Effector memory CD4-positive, alpha-beta T cell (primary cell): ENCODE measurements at places on chromosomes 7 and 10.
A peak's percentile ranks its signal among the peaks of the same experiment; 100 is the strongest.

DNA sequence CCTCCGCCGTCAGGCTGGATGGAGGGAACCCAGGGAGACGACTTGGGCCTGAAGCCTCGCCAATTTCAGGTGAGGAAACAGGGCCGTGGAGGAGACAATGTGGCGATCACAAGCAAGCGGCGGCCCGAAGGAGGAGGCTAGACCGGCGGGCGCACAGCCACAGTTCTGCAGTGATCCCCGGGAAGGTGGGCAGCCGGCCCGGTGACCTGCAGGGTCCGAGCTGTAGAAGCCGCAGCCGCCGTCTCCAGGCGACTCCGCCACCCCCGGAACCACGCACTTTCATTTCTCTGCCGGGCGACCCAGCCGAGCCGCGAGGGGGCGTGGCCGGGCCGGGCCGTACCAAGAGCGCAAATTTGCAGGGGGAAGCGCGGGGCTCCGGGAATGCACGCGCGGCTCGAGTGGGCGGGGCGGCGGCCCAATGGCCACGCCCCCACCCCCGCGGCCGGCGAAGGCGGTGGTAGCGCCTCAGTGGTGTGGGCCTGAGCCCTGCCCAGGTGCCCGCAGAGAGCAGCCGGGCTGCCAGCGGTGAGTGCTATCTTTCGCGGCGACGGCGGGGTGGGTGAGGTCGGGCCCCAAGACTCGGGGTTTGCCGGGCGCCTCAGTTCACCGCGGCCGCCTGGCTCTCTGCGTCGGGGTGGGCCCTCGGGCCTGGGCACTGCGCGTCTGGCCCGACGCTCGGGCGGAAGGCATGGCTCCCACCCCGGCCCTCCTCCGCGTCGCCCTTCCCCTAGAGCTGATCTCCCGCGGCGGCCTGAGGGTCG lies at the start of gene POR:
Gene POR (plus strand): TSS at position 501 of the 761 bp plus-strand sequence. CDS start 38,847 bp downstream, outside the sequence.
- peak; percentile 96 for DNase-seq

DNA sequence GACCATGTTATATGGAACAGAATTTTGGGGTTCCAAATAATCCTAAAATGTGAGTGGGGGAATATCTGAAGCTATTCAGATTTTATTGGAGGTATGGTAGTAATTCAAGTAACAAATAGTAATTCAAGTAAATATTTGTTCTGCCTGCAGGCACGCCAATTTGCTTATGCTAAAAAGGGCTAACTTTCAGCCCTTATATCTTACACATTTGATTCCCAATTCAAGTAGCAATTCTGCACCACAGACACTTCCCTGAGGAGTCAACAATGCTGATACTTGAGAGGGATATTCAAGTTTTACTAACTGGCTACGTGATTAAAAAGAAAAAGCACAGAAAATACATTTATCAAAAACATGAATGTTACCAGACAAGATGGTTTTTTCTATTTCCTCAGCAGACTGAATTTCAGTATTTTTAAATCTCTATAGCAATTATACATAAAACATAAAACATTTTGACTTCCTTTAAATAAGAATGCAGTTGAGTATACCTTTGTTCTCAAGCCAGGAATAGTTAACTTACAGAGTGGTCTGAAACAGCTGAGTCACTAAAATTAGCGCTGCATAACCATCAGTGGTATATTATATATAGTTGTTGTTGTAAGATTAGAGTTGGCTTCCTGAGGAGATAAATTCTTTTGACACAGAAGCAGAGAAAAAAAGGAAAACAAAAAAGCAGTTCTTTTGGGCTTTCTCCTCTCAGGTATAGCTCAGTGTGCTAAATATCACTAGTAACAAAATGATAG lies 33.9 kb downstream of the MTPN start:
- DNase-seq = no peak

GRCh38 chr7:27166531-27167505 lies 1.5 kb upstream of the HOXA9 start:
- no peak for DNase-seq

GRCh38 chr10:129898706-129899268 lies 65.3 kb downstream of the EBF3 start:
- DNase-seq = no peak

DNA sequence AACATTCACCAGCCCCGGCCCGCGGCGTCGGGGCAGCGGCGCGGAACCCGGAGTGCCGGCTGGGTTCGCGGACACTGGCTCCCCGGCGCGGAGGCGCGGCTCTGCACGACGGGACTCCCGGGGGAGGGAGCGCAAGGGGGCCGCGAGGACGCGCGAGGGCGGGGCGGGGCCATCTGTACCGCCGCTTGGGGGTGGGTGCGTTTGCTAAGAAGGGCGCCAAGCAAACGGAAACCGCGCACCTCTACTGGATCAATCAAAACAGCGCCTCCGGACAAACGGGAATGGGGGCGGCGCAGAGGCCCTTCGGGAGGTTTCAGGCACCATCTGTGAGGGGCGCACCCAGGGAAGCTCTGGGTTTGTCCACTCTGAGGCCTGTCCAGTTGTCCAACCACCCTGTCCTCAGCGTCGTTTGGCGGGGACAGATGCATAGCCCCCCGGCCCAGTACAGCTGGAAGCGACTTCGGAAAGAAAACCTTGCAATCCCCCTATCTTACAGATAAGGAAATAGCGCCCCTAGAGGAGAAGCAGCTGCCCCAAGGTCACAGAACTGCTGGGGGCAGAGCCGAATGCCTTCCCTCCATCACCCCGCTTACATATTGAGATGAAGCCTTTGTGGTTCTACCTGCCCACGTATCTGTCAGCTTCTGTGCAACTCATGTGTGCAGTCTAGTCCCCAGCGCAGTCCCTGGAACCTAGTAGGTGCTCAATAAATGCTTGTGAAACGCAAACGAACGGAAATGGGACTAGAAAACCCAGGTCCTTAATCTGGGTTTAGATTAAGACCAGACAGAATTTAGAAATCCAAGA lies 10.7 kb upstream of the SLIT1 start:
- peak; percentile 46 for DNase-seq

GRCh38 chr10:119344381-119344780 lies 137.0 kb downstream of the GRK5 start:
- no peak for DNase-seq

GRCh38 chr7:26141077-26141476 lies 10.9 kb upstream of the NFE2L3 start:
- DNase-seq = no peak

GRCh38 chr7:70334871-70335270 lies 736.6 kb downstream of the AUTS2 start:
- no peak for DNase-seq

- no peak for DNase-seq
Measured at GRCh38 chr10:76779796-76780301, 857.8 kb downstream of the KCNMA1 start.

GRCh38 chr7:48847917-48848316 lies 76.4 kb upstream of the CDC14C start:
- no peak for DNase-seq

- no peak for DNase-seq
Measured at GRCh38 chr7:105653441-105654005, 72.2 kb upstream of the EFCAB10 start.

- no peak for DNase-seq
Measured at GRCh38 chr10:43361547-43362190, 9.8 kb upstream of the FXYD4 start.

- DNase-seq = no peak
Measured at GRCh38 chr7:30510124-30511075, 5.8 kb upstream of the GGCT start.

GRCh38 chr7:28705350-28705749 lies 252.8 kb downstream of the TRIL start:
- no peak for DNase-seq

DNA sequence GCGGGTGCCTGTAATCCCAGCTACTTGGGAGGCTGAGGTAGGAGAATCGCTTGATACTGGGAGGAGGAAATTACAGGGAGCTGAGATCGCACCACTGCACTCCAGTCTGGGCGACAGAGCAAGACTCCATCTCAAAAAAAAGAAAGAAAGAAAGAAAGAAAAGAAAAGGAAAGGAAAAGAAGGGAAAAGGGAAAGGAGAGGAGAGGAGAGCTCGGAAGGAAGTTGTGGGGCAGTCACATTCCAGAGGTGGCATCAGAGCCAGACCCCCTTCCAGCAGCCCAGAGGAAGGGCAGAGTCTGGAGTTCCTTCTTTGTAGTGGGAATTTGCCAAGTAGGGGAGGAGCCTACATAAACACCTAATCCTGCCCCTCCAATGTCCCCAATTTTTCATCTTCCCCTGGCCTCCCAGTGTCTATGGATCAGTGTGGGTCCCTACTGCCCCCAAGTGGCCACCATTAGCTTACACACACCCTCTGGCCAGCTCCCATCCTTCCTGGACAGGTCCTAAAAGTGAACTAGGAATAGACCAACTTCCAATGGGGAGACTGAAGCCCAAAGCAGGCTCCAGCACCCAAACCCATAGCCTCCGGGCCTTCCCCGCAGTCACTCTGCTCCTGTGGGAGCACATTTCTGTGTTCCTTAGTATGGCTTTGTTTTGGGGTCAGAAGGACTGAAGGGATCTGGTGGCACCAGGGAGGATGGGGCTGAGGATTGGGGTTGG lies 39.6 kb upstream of the HSPB1 start:
- no peak for DNase-seq

- DNase-seq = no peak
Measured at GRCh38 chr7:138945821-138946220, 35.4 kb downstream of the KIAA1549 start.

- DNase-seq = no peak
Measured at GRCh38 chr7:112495810-112496462, 15.1 kb downstream of the LSMEM1 start.

DNA sequence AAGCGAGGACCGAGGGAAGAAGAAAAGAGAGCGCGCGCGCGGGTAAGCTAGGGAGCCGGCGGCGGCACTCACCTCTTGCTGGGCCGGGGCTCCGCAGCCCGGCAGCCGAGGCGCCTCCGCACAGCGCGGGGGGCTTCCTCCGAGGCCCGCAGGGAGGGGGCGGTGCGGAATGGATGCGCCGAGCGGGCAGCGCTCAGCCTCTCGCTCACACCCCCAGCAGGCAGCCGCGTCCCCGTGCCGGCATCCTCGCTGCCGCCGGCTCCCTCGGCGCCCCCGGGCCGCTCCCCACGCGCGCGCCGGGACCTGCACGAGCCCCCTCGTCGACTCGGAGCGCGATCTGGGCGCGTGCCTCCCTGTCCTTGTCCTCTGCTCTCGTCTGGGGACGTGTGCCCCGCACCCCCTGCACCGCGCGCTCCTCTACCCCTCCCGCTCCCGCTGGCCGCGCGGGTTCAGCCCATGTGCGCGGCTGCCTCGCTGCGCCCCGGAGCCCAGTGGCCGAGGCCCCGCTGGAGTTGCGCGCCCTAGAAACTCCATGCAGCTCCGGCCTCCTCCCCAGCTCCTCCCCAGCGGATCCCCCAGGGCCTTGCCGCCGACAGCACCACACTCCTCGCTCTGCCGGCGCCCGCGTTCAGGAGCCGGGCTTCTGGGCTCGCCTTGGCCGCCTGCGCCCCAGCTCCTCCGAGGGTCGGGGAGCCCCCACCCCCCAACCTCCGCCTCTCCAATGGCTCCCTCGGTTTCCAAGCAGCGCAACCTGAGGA lies 75.3 kb downstream of the CALN1 start:
- DNase-seq = no peak

DNA sequence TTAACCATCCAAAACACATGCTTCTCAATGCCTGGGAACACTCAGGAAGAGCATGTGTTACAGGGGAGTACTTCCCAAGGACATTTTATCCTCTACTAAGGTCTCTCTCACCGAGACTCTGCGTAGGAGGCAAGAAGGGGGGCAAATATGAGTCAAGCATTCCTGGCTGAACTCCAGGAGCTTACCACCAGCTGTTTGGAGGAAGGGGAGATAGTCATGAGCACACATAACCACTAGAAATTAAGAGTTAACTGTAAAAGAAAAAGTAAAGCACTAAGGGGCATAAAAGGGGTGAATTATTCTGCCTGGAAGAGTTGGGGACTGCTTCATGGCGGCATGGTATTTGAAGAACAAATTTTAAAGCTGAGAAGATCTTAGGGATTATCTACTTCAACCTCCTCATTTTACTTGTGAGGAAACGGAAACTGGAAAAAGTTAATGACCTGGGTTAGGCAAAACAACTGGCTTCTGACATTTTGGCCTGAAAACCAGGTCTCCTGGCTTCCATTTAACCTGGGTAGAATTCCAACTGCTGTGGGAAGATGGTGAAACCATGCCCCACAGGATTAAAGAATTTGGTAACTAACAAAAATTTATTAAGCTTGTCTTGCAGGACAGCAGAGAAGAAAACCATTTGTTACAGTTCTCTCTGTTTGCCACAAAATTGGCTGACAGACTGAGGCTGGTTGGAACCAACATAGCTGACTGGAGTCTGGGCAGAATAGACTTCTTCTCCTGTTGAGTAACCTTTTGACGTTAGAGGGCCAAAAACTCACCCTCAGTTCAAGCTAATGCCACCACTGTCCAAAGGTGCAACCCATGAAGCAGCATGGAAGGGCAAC lies 85.5 kb downstream of the SLC25A13 start:
- no peak for DNase-seq

GRCh38 chr7:50449501-50449880 lies 659 bp downstream of the FIGNL1 start:
- no peak for DNase-seq

GRCh38 chr7:68535266-68535665 lies 1063.0 kb upstream of the AUTS2 start:
- no peak for DNase-seq

DNA sequence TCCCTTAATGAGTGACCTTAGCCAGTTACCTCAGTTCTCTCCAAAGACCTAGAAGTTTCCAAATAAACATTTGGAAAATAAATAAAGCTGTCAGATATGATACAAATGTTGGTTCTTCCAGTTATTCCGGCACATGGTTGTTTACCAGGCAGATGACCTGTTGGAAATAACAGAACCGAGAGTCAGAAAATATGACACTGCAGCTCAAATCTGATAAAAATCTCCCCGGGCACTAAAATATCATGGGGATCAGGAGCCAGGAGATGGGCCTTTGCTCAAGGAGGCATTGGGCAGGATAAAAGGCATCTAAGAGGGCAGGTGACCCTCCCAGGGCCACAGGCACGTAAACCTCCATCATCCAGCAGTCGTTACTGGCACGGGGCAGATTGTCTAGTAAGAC lies 164.0 kb upstream of the LYZL1 start:
- DNase-seq = no peak

DNA sequence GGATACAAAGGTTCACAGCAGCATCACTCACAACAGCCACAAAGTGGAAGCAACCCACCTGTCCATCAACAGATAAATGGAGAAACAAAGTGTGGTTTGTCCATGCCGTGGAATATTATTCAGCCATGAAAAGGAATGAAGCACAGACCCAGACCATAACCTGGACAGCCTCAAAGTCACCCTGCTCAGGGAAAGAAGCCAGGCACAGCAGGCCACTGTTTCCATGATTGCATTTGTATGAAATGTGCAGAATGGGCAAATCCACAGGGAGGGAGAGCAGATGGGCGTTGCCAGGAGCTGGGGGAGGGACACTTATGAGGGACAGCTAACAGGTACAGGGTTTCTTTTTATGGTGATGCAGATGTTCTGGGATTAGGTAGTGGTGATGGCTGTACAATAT lies 30.3 kb downstream of the FOXL3 start:
- DNase-seq = no peak

- DNase-seq = no peak
Measured at GRCh38 chr7:151652111-151652510, 132.4 kb upstream of the RHEB start.

GRCh38 chr10:132421847-132422751 lies 25.1 kb downstream of the PWWP2B start:
- DNase-seq = no peak
